ENCODE measurements at places on chromosomes 3 and 15. TPM values are rescaled to one million over a fixed set of nuclear protein-coding genes. Genes with fewer than 3 reads are reported as not detected.

The DENND4A gene
- 63.5 TPM for total RNA-seq

GRCh38 chr3:52052831-52053306 lies 3.5 kb downstream of the DUSP7 start:
- DNase-seq: no peak
- H3K27me3 ChIP-seq: no peaks in the 10 kb centered on the region
- H3K4me3 ChIP-seq: peak overlapping the region; percentile 93
- H3K4me1 ChIP-seq: peaks cover 49% of the 10 kb centered on the region
- peaks cover 5% of the 10 kb centered on the region for H3K36me3 ChIP-seq

GRCh38 chr3:113556316-113556945 lies 24.1 kb downstream of the SIDT1 start:
- peak overlapping the region; percentile 36 for H3K4me3 ChIP-seq
- no peak for DNase-seq
- H3K27me3 ChIP-seq: no peaks in the 10 kb centered on the region
- H3K27ac ChIP-seq: no peak overlapping the region
- H3K4me1 ChIP-seq: peaks cover 39% of the 10 kb centered on the region
- H3K36me3 ChIP-seq: peaks cover 10% of the 10 kb centered on the region

- DNase-seq: no peak
- no peaks in the 10 kb centered on the region for H3K4me1 ChIP-seq
- no peak overlapping the region for H3K27ac ChIP-seq
- H3K36me3 ChIP-seq: peaks cover 2% of the 10 kb centered on the region
- H3K27me3 ChIP-seq: peaks cover 34% of the 10 kb centered on the region
Observed at GRCh38 chr3:126621171-126621570, 33.8 kb downstream of the TXNRD3 start.

DNA sequence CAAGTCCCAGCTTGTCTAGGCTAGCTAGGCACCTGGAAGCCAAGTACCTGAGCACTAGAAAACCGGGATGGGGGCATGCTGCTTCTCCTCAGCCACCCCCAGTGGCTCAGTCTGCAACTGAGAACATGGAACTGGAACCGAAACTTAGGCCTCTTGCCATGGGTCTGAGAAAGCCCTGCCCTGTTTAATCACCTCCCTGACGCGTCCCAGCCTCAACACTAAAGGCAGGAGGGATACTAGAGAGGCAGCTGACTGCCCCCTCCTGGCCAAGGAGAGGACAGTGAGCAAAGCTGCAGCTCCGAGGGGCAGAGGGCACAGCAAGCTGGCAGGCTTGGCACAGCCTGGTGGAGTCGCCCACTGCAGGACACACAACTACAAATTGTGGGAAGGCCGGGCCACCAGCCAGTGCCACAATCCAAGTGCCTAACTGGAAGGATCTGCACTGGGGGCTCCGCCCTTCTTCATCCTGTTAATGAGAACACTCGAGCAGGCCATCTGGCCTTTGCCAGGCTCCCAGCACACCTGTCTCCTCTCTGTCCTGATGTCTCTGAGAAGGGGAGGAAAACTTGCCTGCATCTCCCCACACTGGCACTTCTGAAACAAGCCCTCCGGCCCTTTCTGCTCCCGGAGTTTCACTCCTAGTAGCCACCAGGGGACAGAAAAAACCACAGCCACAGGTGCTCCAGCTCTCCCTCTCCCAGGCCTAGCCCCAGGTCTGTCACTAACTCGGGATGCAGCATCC lies 53.7 kb downstream of the BDH1 start:
- H3K27ac ChIP-seq: peak overlapping the region; percentile 16
- no peaks in the 10 kb centered on the region for H3K36me3 ChIP-seq
- DNase-seq: no peak
- peaks cover 3% of the 10 kb centered on the region for H3K4me1 ChIP-seq

DNA sequence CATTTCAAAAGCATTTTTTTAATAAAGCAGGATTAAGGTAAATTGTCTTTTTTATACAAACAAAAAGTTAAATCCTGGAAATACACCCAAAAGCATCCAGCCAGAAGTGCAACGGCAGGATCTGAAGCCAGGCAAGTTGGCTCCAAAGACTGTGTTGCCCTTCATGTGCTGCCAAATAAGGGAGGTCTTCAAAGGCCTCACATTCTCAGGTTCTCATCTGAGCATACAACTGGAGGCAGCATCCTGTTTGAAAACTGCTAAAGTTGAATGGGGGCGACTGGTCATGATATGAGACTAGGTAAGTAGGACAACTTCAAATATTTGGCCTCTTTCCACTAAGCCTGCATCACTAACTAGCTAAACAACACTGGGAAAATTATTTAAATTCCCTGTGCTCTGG lies 52.2 kb downstream of the IMPG2 start:
- no peak for DNase-seq
- H3K27me3 ChIP-seq: no peaks in the 10 kb centered on the region
- H3K36me3 ChIP-seq: no peaks in the 10 kb centered on the region
- H3K4me3 ChIP-seq: no peak overlapping the region

GRCh38 chr15:45469441-45469840 lies 53.1 kb downstream of the SLC30A4 start:
- peaks cover 67% of the 10 kb centered on the region for H3K27me3 ChIP-seq
- no peak for DNase-seq
